CD4-positive, alpha-beta memory T cell (primary cell): ENCODE measurements at places on chromosomes 1 and 21. TPM values are rescaled to one million over a fixed set of nuclear protein-coding genes. Genes with fewer than 3 reads are reported as not detected.

- no peak for DNase-seq
These were observed 24.1 kb downstream of the TNNT2 start for GRCh38 chr1:201353186-201353940.

DNA sequence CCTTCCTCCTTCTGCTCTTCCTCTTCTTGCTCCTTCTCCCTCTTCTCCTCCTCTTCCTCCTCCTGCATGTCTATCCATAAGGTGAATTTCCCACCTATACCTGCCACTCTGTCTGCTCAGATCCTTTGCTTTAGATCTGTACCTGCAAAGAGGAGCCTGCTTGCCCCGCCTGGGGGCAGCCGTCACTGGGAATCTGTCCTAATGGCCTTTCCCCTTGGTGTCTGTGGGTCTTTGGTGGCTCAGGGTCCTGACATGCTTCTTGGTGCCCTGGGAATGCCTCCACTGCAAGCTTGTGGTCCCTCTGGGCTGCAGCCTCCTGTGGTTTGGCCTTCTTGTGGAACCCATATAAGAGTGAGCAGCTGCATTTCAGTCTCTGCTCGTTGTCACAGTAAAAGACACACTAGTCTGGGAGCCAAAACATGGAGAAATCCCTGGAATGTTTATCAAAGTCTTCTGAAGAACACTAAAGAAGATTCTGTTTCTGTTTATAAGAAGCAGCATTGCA is 79.5 kb upstream of the CSF3R start:
- no peak for DNase-seq

GRCh38 chr1:1374929-1375662 is at the start of gene AURKAIP1:
Gene AURKAIP1, minus strand, starts transcription at chr1:1375207. Its CDS starts 451 bp downstream, at chr1:1374756.
- peak; percentile 98 for DNase-seq

GRCh38 chr21:38858812-38859205 is 53.1 kb downstream of the ETS2 start:
- no peak for DNase-seq

DNA sequence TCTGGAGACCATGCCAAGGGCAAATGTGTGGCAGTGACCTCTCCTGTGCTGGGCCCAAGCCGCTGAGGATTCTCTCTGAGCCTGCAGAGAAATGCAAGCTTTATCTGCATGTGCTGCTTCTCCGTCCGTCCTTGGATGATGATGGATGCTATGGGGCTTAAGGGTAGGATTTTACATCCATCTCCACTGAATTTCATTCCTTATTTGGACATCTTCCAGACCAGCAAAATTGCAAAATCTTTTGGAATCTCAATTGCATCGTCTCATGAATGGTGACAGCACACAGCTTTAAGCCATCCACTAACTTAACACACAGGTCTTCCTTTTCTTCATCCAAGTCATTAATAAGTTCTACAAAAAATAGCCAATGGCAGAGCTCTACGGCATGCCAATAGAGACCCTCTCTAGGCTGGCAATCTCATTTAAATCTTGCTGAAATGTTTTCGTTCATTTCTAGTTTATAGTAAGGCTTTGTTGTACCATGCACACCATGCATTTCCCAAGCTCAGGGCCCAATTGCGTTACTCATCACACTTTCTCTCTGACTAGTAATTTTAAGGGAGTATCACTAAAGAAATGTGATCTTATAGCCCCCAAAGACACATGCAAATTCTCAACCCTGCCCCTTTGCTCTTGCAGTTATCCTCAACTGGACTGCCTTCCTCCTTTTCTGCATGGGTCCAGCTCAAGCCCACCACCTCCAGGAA is 11.1 kb downstream of the BATF3 start:
- DNase-seq, result no peak

DNA sequence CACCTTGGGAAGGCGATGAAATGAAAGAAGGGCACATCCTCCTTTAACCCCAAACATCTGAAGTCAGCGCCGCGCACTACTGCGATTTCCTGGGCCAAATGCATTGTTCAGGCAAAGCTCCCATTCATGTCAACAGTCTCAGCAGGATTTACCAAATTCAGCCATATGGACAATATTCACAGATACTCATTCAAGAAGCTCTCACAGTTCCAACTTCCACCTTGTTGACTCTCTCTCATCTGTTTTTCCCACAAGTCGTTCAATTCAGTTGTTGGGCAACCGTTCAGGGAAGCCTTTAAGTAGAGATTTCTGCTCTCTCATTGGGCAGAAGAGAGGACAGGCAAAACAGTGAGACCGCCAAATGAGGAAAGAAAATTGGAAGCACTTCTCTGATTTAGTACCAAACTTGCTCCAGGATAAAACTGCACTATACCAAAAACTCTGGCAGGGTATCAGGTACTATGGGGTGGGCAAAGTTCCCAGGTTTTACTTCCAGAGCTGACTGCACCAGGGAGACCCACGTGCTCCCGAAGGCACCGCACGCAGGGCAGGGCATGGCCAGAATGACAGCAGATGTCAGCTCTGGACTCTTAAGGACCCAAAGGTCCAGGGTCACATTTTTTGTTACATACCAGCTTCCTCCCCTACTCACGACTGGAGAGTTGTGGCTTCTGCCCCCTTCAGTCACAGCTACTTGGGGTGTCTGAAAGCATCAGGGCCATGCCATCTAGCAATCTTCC is 668.8 kb downstream of the KIF26B start:
- no peak for DNase-seq

- DNase-seq, result no peak
These were observed 30.5 kb upstream of the EFCAB14 start for GRCh38 chr1:46749404-46749803.

DNA sequence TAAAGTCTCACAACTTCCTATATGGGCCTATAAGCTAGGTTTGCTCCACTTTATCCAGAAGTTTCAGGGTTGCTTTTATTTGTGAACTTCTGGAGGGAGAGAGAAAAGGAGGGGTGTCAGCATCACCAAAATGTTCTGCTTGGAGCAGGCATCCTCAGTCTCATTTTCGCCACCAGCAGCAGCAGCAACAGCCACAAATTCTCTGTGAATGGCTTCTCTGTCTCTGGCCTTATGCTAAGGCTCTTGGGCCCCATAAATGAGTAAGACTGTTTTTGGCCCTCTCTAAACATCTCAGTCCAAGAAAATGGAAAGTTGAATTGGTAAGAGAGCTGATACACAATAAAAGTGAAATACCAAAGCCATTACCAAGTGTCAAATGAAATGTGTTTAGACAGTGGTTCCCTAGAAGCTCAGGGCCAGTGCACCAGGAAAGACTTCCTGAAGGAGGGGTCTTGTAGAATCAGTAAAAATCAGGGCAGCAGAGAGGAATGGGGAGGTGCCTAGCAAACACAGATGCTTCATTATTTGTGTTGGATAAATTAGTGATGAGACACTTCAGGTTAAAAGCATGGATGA is 53.0 kb upstream of the SPATA6 start:
- DNase-seq, result no peak

GRCh38 chr1:18632783-18633421 is 2.3 kb downstream of the PAX7 start:
- no peak for DNase-seq

DNA sequence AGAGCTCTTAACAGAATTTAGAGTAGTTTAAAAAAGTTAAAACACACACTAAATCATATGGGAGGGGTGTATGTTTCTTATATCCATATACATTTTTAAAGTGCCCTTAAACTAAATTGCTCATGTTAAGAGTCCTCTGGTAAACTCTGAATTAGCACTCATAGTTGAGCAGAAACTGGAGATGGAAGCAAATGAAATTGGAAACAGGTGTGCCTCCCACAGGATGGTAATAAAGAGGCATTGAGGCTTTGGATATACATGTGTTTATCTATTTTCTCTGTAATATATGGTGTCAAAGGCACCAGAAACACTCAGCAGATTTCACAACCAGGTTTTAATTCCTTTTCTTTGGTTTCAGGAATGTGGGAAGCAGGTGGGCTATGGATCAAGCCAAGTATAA is 188.6 kb downstream of the HS2ST1 start:
- DNase-seq, result no peak

DNA sequence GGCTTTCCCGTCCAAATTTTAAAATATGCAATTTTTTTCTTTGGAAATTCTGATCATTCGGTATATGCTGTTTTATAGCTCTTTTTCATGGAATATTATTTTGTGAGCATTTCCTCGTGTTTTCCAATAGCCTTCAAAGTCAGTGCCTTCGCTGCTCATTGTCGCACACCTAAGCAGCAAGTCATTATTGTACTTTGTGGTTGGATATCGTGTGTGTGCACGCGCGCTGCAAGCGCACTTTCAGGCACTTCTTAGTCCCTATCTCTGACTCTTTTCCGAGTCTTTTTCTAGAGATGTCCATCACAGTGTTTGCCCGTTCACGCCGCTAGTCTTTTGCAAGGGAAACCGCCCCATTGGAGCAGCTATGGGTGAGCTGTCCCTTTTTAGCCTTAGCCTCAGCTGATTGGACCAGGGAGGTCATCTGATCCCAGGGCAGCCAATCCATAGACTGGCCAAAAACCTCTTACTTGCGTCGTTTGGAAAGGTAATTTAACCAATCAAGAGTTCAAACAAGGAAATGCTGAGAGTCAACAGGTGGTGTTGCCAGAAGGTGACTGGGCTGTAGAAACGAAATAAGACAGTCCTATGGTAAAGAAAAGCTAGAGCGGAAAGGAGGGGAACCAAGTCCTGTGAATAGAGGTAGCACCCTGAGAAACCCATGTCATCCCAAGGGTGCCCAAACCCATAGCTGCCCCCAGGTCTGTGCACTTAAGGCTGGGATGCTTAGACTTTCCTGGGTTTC is 710 bp upstream of the HYI start:
- peak; percentile 67 for DNase-seq

GRCh38 chr1:164021813-164022212 is 537.2 kb upstream of the PBX1 start:
- DNase-seq, result no peak

The COG2 gene
- 41.5 TPM for total RNA-seq

The ASTN1 gene
- total RNA-seq, result not detected

The OR10Z1 gene
- not detected for total RNA-seq

DNA sequence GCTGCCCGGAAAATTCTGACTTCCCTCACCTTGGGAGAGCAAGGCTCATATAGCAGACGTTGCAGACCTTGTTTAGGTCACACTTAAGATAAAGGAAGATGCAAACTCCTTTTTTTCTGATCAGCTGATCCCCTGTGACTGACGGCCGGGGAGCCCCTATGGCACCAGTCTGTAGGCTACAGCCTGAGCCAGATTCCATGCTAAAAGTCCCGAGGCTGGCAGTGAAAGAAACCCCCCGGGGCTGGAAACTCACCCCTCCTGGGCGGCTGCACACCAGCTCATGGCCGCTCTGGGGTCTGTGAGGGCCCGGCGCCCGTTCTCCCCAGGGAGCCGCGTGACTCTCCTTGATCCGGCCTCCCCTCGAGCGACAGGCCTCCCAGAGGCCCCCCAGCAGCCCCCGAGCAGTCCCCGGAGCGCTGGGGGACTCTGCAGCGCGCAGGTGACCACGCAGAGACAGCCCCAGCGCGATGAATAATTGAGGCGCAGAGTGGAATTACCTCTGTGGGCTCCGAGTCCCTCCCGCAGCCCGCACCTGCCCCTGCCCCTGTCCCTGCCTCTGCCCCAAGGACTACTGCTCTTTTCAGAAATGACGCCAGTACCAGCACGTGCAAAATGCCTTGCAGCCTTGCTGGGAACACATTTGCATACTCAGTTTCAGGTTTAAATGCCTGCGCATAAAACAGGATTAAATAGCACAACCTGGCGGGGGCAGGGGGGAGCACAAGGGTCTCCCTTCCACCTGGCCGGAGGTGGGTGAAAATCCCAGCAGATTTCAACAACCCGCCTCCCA is 62.6 kb upstream of the CLDN14 start:
- no peak for DNase-seq

DNA sequence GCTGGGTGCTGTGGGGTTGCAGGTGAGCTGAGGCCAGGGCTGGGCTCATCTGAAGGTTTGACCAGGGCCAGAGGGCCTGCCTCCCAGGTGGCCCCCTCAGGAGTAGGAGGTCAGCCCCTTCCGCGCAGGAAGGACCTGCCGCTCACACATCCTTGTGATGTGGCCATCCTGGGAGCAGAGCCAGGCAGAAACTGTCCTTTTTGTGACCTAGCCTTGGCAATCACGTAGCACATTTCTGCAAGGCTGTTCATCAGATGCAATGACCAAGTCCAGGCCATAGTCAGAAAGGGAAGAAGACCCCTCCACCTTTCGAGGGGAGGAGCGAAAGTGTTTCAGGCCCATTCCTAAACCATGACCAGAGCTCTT is 55.5 kb upstream of the TRAPPC10 start:
- no peak for DNase-seq

DNA sequence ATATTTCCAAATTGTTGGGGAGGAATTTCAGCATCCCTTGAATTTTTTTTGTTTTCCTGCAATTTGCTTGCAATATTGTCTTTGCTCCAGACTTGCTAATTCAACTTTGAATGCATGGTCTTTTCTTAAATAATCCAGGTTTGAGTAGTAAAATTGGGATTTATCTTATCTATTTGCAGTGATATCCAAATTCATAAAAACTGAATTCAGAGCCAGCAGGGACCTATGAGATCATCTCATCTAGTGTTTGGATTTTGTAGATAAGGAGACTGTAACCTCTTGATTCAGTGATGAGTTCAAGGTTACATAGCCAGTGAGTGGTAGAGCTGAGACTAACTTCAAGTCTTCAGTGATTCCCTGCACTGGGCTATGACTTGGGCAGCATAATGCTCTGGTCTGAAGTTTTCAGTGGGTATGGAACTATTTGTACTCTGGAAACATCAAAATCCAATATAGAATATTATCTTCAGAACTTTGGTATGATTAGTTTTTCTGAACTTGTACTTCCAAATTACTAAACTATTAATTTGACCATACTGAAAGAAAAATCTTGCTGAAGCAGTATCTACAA is 109.4 kb downstream of the DISP1 start:
- no peak for DNase-seq

The C1QA gene
- 1.2 TPM for total RNA-seq

DNA sequence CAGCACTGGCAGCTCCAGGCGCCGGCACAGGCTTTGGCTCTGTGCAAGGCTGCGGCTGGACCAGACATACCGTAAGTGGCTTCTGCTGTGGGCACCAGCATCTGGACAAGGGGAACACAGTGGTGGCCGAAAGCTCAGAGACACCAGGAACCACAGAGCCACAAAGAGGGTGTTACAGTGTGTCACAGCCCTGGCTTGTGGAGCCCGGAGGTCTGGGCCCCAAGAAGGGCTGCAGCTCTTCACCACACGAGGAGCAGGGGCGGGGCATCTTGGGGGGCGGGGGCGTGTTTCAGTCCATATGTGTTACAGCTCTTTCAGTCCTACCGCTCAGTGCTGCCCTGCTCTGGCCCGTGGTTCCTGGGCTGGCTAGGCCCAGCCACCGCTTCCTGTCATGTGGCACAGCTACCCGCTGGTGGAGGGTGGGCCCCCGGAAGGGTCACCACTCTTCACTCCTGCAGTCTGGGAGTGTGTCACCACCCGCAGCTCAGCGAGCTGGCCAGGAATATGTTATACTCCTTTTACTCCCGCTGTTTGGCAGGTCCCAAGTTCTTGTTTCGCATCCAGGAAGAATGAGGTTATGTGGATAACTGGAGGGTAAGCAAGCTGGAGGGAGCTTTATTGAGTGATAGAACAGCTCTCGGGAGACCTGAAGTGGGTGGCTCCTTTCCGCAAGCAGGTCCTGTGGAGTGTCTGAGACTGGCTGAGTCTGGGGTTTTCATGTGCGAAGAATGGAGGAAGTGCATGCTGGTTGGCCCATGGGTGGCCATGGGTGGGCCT is 3.3 kb upstream of the LSM10 start:
- DNase-seq, result no peak

GRCh38 chr1:11828511-11828910 is 19.1 kb downstream of the NPPA start:
- no peak for DNase-seq

The AMPD1 gene
- total RNA-seq, result not detected
